ENCODE measurements at places on chromosomes 3 and 15.

DNA sequence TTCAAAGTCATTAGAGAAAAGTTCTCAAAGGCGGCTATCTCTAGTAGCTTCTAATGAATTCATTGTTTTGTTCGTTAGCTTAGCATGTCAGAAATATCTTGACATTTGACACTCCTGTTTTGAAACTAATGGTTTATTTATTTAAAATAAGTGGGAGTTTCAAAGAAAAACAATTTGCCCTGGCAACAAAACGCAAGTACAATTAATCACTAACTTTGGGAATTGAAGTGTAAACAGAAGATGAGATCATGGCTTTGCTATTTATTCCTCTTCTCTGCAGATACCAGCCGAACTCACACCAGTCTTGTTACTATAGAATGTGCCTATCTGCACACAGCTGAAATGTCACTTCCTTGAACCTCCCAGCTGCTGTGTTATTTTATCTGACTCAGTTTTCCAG, 27.5 kb downstream of the MASP1 start:
- no peak for DNase-seq

GRCh38 chr3:138653567-138653966, 45.0 kb downstream of the FAIM start:
- no peak for DNase-seq

DNA sequence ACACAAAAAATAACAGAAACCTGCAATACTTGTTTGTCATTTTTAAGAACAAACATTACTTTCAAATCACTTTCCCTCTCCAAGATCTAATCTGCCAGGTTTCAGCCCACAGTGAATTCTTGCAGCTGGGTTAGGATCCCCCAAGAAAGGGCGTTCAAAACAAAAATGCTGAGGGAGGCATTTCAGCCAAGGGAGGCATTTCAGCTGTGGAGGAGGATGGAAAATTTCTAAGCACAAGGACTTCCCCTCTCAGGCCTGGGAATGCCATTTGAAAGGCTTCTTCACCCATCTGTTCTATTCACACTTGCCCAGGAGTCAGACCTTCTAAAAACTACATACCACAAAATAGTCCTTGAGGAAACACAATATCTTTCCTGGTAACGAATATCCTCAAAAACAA, 69.1 kb downstream of the P3H2 start:
- no peak for DNase-seq

DNA sequence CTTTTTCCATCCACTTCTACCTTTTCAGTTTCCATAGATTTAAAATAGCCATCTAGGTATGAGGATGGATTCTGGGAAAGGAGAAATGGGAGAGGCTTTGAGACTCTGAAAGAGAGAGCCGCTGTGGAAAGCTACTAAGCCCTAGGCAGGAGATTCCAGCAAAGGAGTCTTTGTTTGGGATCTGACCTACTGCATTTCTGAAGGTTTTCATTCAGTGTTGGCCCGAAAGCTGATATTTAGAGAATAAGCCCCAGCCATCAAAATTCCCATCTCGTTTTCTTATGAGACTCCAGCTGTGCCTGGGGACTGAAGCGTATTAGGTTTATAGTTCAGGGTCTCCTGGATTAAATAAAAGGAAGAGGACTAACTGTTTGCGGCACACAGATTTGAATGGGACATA, 19.5 kb downstream of the LIPH start:
- DNase-seq: no peak

DNA sequence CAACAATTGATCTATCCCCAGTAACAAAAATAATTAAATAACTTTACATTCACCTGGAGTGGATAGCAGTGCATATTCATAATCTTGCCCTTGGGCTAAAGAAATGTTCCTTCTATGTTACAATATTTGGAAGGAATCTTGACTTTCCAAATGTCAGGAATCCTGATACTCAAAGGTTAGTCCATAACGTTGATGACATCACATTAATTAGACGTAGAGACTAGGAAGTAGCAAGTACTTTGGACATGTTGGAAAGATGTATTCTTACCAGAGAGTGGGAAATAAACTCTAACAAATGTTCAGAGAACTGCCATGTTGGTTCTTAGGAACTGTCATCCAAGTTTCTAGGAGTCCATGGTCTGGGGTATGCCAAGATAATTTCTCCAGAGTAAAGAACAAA, 70.6 kb upstream of the SLC25A36 start:
- DNase-seq: no peak

Measured in activated CD4-positive, CD25-positive, alpha-beta regulatory T cell (primary cell).